ENCODE measurements at places on chromosomes 4 and X.

- DNase-seq = peak; percentile 54
These were observed 9.6 kb upstream of the MTMR1 start for GRCh38 chrX:150683536-150684146.

DNA sequence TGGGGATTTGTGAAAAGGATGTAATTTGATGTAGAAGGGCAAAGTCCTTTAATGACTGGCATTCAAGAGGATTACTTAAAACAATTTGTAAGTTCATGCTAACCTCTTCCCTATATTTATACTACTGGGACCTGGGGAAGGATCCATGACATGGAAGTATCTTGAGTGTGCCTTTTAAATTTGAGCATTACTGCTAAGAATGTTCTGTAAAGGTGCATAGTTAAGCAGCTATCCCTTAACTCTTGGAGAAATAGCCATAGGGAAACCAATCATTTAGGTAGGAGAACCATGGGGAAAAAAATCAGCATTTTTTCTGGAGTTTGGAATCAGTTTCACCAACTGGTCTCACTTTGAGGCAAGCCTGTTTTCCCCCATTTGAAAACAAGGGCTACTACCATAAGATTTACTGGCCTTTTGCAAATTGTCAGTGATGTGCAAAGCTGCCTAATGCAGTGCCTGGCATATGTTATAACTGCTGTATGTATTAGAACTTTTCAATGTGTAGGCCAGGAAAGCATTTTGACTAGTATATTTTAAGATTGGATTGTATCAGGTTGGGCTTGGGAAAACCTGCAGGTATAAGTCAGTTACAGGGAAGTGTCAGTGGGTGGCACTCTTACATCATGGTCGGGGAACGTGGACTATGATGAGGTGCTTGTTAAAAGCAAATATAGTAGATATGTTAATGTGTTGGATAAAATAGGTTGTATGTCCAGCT lies 72.1 kb downstream of the PRSS12 start:
- DNase-seq = peak; percentile 62

GRCh38 chr4:118322831-118323502 lies 29.8 kb downstream of the PRSS12 start:
- DNase-seq = no peak

DNA sequence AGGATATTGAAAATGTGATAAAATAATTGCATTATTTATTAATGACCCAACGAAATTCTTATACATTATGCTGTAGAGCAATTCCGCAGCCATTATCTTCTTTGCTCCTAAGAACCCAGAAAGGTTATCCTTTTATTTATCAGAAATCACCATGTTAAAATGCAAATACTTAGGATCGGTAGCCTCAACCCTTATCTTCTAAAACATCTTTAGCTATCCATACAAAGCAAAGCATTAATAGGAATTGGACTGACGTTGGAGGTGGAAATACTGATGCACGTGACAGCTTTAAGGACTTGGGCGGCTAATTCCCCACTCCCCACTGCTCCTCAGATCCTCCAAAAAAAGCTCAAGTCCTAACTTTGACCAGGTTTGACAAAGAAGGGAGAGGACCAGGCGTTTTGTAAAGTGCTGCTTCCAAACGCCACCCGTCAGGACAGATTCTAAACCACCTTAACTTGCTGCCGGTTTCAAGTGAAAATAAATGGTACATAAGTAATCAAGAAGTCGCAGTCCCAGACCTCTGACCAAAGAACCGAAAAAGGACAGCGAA lies 539 bp upstream of the SPCS3 start:
- DNase-seq = no peak

DNA sequence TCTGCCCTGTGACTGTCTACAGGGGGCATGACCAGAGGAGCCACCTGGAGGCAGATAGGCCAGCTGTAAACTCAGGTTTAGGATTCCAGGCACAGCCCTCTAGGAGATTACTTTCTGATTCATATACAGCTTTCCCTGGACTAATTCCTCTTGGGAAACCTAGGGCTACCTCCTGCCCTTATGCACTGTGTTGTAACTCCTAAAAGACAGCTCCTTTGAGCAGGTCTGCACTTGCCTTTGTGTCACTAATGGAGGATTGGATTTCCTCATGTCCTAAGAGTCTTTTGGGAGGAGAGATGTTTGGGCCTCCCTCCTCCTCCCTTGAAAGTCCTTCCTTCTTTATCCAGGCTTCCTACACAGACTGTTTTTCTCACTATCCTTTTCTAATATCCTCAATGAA lies 202.0 kb downstream of the PCDH19 start:
- DNase-seq = no peak

- no peak for DNase-seq
These were observed 61.1 kb upstream of the RAB33B start for GRCh38 chr4:139392797-139393196.

DNA sequence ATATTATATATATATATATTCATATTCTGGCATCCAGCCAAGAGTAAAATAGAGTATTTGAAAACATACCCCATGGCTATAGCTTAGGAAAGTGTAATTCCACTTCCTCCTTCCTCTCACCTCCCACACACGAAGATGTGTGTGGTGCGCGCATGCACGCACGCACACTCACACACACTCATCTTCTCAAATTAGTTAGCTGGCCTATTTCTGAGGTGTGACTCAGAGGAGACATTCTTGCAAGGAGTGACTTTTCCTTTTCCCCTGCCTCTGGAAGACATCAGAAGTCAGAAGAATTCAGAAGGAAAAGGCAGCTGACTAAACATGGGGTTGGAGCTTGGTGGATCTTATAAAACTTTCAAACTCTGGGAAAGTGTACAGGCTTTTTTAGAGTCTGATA lies 8.8 kb downstream of the ENPEP start:
- no peak for DNase-seq

GRCh38 chr4:10441512-10441911 lies 15.7 kb downstream of the ZNF518B start:
- no peak for DNase-seq

GRCh38 chr4:20735931-20736330 lies 35.7 kb downstream of the PACRGL start:
- DNase-seq = no peak

DNA sequence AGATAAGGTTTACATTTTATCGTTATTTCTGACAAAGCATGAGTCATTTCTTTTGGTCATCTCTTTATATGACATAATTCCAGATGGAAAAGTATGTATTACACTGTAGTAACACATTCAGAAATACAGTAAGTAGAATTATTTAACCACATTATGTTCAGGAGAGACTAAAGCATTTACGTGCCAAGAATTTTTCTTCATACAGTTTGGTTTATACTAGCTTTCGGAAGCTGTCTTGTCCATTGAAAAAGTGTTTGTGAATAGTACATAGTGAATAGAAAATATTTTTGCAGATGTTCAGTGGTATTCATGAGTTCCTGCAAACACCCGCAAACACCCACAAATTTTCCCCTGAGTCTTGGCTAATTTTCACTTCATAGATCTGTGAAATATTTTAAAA lies 1033.0 kb upstream of the INTU start:
- DNase-seq = no peak

GRCh38 chrX:151754641-151755215 lies 20.2 kb downstream of the CNGA2 start:
- DNase-seq = no peak

GRCh38 chr4:124085561-124086180 lies 626.9 kb downstream of the ANKRD50 start:
- no peak for DNase-seq

DNA sequence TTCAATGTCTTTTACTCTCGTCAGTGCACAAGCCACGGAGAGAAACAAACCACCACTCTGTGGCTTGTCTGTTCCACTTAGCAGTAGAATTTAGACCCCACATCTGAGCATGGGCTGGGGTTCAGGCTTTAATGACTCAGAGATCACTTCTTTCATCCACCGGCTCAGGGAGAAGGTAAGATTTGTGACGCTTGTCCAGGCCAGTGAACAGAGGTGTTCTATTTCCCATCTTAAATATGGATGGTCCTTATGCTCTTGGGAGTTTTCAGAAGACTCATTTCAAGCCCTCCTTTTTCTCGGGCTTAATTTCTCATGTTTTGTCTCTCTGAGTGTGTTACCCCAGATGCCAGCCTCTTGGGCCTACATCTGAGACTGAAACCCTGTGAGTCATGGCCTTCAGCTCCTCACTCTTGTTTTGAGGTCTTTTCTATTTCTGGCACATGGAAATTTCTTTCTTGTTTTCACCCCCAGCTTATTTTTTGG lies 127.4 kb upstream of the SFRP2 start:
- DNase-seq = no peak

- no peak for DNase-seq
These were observed 46.0 kb downstream of the GALNT7 start for GRCh38 chr4:173214661-173215060.

DNA sequence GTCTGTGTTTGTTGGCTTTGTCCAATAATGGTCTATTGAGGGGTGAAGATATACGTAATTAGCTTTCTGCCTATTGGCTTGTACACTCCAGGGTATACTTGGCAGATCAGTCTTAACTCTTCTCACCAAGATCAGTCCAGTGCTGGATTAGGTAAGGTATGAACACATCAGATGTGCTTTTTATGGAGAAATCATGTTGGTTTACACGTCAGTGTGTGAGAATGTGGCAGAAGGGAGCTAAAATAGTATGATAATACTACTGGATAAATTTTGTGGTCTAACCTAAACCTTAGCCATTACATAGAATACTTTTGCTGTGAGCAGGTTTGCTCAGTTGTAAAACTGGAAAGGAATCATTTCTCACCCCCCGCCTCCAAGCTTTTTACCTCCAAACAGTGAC lies 4.2 kb downstream of the PDHA1 start:
- no peak for DNase-seq

GRCh38 chr4:138869165-138869564 lies 146.4 kb upstream of the NOCT start:
- no peak for DNase-seq

DNA sequence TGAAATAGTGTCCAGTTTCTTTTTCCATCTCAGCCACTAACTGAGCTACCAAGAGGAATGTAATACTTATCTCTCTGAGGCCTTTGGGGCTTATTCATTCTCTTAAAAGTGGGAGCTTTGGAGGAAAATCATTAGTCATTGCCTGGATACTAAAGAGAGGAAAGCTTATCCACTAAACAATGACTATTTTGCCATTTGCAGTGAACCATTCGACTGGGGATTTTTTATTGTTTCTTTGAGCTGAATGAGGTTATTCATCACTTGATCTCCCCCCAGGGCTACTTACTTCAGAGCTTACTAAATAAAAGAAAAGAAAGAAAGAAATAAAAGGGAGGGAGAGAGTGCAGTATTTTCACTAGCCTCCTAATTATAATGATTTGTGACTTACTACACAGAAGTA lies 1329.5 kb upstream of the TENM3 start:
- DNase-seq = no peak

GRCh38 chr4:6092971-6093370 lies 74.7 kb upstream of the C4orf50 start:
- DNase-seq = no peak

- no peak for DNase-seq
These were observed 292.6 kb upstream of the KLF3 start for GRCh38 chr4:38371391-38371851.

- DNase-seq = no peak
These were observed 30.9 kb downstream of the NIPAL1 start for GRCh38 chr4:48047421-48047844.

DNA sequence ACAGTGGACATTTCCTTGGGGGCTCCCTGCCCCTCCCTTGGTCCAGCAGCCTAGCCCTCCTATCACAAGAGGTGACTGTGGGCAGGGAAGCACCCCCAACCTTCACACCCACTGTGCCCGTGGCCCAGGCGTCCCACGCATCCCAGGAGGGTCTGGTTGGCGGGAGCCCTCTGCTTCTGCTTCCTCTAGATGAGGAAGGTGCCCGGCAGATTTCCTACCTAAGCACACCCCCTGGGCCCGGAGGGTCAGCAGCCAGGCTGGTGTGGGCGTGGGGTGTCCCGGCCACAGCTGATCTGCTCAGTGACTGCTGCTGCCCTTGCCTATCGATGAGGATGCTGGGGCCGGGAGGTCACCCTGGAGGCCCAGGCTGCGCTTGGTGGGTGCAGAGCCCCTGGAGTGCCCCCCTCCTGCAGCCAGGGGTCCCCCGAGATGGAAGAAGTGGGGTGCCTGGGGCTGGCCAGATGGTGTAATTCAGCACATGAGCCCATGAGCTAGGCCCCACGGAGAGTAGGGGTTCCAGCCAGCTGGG lies 12.2 kb downstream of the SH3BP2 start:
- DNase-seq = no peak

- no peak for DNase-seq
These were observed 90.1 kb upstream of the RPL34 start for GRCh38 chr4:108529984-108530905.

DNA sequence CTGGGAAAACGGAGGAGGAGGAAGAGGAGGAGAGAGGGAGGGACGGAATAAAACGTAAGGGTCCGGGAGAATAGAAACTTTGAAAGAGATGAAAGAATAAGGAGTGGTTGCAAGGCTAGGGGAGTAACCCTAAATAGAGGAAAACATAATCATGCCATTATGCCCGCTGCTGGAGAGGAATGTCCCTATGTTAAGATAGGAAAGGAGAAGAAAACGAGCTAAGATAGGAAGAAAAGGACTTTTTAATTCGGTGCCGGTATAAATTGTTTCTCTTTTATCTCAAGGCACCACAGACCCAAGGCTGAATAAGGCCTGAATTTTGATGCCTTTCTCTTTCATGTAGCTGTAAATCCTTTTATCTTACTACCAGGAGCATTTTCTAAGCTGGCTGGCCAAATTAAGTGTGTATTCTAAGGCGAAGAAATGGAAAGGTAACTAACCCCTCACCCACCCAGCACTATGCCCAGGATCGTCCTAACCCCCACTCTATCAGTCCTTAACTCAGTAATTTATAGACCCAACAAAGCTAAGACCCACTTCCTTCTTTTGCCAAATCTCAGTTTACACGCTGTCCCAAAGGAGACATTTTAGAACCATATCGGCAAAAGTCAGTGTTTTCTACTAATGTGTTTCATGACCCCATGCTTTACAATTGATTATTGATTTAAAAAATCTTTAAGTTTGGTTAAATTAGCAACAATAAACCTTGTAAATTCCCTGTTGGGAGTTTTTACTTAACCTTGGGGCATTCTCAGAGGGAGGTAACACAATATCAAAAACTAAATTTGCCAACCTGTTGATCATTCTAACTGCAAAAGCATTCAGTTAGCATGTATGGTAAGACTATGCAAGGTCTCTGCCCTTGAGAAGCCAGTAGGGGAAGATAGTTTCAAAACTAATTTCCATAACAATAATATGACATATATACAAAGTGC lies 1.1 kb upstream of the CUL4B start:
- no peak for DNase-seq

- no peak for DNase-seq
These were observed 2108.9 kb upstream of the TENM3 start for GRCh38 chr4:180134091-180134866.

GRCh38 chr4:26751004-26751403 lies 109.6 kb upstream of the STIM2 start:
- no peak for DNase-seq

GRCh38 chr4:39170301-39170700 lies 12.0 kb upstream of the WDR19 start:
- DNase-seq = no peak

GRCh38 chrX:68989456-68989855 lies 160.6 kb downstream of the EFNB1 start:
- DNase-seq = no peak
